ENCODE measurements at places on chromosomes 12 and 14.
A peak's percentile ranks its signal among the peaks of the same experiment; 100 is the strongest.

DNA sequence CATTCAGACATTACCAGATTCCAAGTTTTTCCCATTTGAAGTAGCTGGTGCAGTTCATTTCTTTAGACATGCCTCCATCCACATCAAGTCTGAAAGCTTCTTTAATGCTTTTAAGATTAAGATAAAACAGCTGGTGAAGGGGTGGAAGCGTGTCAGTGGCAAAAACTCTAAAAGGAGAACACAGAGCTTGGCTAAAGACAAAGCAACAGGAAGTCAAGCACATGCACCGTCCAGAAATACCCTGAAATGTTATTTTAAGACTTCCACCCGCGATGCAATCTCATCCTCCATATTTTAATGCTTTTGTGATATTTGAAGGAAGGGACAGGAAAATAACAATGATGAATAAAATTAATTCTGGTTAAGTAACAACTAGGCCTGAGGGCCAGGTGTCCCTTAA lies 31.8 kb downstream of the PPM1H start:
- DNase-seq, result no peak

GRCh38 chr12:2912216-2912575 lies 21.5 kb downstream of the TULP3 start:
- no peak for DNase-seq

- DNase-seq, result no peak
Measured at GRCh38 chr14:95424529-95424928, 91.9 kb downstream of the SYNE3 start.

DNA sequence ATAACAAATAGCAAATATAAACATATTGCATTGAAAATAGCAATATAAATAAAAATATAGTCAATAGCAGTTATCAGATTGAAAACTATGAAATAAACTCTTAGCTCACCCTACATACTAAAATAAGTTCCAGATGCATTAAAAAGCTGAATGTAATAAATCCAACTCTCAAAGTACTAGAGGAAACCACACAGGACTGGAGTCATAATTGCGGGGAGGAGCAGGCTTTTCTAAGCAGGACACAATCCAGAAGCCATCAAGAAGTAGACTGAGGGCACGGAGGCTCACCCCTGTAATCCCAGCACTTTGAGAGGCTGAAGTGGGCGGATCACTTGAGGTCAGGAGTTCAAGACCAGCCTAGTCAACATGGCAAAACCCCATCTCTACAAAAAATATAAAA lies 22.2 kb downstream of the GSC start:
- no peak for DNase-seq

DNA sequence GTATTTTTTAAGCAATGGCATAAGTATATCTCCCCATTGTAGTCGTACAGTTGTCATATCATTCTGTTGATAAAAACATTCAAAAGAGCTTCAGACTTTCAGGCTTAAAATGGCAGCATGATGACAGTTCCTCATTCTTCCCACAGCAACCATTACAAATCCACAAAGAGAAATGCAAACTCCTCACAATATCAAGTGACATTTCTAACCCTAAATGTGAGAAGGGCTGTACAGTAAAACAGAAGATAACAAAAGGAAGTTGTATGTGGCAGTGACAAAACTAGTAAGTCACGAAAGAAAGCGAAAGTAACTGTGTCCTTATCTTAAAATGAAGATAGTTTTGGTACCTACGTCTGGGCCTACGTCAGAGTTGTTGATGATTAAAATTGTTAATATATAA lies 46.7 kb downstream of the GXYLT1 start:
- no peak for DNase-seq

- no peak for DNase-seq
Measured at GRCh38 chr14:77892381-77892871, 92.5 kb downstream of the ADCK1 start.

DNA sequence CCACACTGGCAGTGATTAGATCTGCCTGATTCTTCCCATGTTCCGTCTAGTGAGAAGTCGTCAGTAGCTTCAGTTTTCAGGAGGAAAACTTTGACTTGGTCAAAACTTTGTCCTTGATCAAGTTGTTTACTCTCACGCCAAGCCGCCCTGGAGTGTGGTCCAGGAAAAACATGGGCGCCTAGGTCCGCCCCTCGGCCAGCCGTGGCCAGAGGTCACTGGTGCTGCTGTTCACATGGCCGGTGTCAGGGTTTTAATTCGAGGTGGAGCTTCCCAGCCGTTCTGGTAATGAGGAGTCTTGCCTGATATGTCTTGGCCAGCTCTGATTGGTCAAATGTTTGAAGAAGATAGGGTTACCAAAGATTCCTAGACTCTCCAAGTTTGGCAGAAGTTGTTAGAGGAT lies 71.5 kb downstream of the PPP2R5C start:
- DNase-seq, result no peak

DNA sequence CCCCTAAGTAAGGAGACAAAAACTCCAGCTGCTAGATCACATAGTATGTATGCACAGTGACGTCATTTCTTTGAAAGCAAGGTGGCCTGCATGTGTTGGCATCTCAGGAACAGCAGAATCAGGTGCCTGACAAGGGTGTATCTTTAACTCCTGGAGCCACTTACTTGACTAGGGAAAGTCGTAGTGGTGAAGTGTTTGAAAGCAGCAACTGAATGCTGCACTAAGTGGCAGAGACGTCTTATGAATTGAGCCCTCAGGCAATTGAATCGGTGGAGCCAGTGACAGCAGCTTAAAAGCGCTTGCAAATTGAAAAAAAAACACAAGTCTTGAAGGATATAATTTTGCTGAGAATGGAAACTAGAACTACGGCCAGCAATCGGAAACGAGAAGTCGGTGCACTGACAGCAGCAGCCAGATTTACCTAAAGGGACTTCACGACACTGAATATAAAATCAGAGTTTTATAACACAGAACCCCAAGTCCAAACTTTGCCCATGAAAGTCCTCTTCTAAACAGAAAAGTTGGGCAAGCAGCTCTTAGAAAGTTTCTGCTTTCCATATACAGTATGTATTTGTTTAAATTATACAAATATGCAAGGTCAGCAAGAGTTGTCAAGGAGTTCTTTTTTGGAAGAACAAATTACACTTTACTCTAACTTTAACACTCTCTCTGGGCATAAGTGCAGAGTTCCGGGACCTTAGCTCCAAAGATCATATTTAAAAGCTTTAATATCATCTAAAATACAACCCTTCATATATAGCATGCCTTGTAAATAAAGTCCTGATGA lies 1.1 kb downstream of the IGF1 start:
- DNase-seq, result peak; percentile 24

- DNase-seq, result no peak
Measured at GRCh38 chr14:94099006-94099405, 11.5 kb upstream of the IFI27 start.

DNA sequence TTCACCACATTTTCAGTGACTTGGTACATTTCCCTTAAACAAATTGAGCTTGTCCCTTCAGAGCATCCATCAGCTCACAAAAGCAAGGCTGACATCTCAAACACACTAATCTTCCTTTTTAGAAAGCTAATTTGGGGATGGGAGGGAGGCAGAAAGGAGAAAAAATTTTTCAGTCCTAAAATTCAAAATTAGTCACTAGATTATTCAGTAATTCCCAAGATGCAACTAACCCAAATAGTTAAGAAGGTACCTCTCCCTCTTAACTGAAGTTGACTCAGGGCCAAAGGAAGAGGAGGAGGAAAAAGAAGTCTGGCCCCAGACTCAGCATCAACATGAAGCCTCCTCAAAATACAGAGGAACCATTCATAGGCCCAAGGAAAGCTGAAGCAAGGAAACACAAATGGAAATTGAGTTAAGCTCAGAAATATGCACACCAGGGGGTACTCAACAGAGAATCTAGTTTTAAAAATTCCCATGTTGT lies 21.7 kb downstream of the CBX5 start:
- no peak for DNase-seq

DNA sequence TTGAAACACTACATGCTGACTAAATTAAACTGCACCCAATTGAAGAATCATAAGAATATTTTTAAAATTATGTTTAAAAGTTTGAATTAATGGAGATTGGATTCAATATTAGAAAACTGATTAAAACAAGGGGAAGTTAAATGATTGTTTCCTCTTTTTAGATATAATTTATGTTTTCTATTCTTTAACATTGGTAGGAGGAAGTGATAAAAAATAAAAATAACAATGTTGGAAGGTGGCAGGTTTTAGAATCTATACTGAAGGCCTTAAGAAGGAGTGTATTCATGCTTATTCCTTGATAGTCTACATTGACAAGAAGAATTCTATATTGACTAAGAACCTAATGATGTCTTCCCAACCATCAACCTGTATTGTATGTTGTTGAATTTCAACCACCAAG lies 168.1 kb downstream of the PDZRN4 start:
- no peak for DNase-seq

DNA sequence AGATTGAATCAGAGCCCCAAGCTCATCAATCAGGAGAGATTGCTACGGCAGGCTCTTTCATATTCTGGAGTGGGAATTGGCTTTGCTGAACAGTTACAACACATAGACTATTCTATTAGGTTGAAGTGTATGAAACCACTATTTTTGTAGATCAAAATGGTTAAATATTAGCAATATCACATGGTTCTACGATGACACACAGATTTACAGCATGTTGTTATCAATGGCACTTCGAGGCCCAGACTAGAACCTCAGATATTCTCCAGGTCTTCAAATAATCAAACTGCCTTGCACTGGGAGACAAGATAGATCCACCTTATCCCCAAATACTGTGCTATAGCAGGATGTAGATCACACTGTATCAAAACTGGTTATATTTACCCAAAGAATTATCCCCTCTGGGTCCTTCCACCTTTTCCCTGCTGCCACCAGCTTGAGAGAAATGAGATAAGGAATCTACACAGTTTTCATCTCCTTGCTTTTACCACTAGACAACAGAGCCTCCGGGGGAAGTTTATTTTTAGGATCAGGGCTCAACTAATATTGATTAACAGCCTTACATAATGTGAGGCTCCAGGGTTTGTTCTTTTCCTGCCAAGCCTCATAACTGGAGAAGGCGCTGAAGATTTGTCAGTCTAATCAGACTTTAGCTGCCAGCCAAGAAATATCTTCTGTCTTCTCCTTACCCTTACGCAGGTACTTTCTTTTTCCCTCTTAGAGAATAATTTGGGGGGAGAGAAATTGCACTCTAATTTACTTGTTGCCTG lies 507.1 kb downstream of the DIO2 start:
- DNase-seq, result no peak

DNA sequence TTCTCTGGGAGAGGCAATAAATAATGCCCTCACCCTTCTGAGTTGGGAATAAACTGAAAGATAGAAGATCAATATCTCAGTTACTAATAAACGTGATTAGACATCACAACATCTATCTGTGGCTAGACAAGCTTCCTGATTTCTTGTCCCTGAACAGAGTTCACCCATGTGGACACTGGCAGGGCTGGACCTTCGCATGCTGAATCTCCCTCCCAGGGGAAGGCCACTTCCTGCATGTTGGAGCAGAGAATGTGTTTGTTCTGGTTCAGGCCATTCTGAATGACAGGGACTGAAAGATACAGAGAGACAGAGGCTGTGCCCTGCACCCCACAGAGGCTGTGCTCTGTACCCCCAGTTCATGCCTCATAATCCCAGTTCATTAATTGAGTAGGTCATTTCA lies 132.6 kb downstream of the SLC38A1 start:
- DNase-seq, result no peak

- no peak for DNase-seq
Measured at GRCh38 chr14:73462048-73462715, 3.8 kb upstream of the NUMB start.

- DNase-seq, result no peak
Measured at GRCh38 chr12:68943848-68944247, 10.9 kb upstream of the CPM start.

GRCh38 chr14:77276295-77276935 lies 5.4 kb upstream of the NGB start:
- no peak for DNase-seq

All from retina (tissue), 1 donor.